ENCODE measurements at places on chromosomes 1 and 21.

GRCh38 chr1:76843821-76844464, 23.3 kb upstream of the ST6GALNAC5 start:
- DNase-seq = no peak

- no peak for DNase-seq
Observed at GRCh38 chr21:33286076-33286475, 19.9 kb downstream of the IL10RB start.

DNA sequence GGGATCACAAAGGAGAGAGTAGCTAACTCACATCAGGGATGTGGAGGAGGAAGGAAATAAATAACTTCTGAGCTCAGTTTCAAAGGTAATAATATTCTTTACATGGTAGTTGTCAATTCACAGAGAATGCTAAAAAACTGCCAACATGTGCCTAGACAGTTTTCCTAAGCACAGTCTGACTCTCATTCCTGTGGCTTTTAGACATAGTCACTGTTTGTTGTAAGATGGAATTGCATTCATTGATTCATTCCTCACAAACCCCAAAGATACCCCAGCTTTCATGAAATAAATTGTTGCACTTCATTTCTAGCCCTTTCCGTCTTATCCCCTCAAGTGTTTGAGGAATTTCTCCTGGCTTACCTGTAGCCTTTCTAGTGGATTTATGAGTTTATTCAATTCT, 263.9 kb downstream of the NTNG1 start:
- DNase-seq = no peak

DNA sequence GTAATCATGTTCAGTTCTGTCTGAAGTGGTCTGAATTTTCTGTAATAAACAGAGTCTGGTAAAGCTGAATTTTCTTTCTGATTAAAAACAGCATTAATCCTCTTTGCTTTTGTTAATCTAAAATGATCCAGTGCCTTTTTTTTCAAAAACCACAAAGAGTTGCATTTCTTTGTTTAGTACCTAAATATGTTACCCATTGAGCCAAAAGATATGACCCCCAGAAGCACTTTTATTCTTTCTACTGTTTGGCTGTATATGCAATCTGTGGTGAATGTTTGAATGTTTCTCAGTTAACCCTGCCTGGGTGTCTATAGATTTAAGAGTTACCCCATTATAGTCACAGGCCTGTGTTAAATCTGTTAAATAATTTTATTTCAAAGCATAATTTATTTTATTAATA, 394.8 kb downstream of the PTPRC start:
- DNase-seq = no peak

- no peak for DNase-seq
Observed at GRCh38 chr1:230501849-230502248, 75.7 kb upstream of the PGBD5 start.

GRCh38 chr1:43048601-43049011, 89.9 kb upstream of the SLC2A1 start:
- DNase-seq = no peak
